Pons (tissue), 1 donor: ENCODE measurements at places on chromosomes 6 and 20.

GRCh38 chr6:104753251-104753650, 106.5 kb downstream of the HACE1 start:
- no peak for DNase-seq

GRCh38 chr6:94272327-94272726, 853.0 kb upstream of the EPHA7 start:
- no peak for DNase-seq

GRCh38 chr6:8579372-8579771, 144.0 kb upstream of the SLC35B3 start:
- DNase-seq = no peak

DNA sequence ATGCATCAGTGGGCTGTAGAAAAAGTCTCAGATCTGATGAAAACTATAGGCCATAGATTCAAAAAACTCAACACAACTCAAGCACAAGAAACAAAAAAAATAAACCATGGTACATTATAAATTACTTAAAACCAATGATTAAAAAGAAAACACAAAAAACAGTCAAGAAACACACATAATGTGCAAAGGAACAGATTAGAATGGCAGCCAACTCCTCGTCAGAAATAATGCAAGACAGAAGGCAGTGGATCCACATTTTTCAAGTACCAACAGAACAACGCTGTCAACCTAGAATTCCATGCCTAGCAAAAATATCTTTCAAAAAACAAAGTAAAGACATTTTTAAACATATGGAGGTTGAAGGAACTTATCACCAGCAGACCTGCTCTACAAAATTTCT, 69.7 kb downstream of the PSMB1 start:
- DNase-seq = no peak

DNA sequence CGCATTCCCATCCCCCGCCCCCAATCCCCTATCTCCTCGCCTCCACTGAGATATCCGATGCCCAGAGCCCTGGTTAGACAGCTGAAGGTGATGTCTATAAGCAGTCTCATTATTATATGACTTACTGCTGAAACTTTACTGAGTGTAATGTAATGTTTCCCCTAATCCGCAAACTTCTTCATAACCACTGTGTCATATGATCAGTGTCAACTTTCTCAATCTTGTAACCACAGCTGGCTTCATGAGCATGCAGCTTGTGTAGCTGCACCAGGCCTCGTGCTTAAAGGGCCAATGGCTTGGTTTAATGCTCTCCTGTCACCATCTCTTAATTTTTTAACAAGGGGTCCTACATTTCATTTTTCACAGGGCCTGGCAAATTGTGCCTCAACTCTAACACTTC, 8.1 kb downstream of the ASIP start:
- peak; percentile 9 for DNase-seq

- peak; percentile 19 for DNase-seq
These were observed 955.2 kb upstream of the EYS start for GRCh38 chr6:66662196-66662595.

- DNase-seq = no peak
These were observed 45.5 kb upstream of the CCR6 start for GRCh38 chr6:167077241-167077932.
